ENCODE measurements at places on chromosomes 3 and 15.
A peak's percentile ranks its signal among the peaks of the same experiment; 100 is the strongest.

GRCh38 chr3:187281191-187281714, 10.3 kb downstream of the MASP1 start:
- DNase-seq, result no peak

- no peak for DNase-seq
These were observed 311.3 kb downstream of the PLCL2 start for GRCh38 chr3:17195856-17196604.

DNA sequence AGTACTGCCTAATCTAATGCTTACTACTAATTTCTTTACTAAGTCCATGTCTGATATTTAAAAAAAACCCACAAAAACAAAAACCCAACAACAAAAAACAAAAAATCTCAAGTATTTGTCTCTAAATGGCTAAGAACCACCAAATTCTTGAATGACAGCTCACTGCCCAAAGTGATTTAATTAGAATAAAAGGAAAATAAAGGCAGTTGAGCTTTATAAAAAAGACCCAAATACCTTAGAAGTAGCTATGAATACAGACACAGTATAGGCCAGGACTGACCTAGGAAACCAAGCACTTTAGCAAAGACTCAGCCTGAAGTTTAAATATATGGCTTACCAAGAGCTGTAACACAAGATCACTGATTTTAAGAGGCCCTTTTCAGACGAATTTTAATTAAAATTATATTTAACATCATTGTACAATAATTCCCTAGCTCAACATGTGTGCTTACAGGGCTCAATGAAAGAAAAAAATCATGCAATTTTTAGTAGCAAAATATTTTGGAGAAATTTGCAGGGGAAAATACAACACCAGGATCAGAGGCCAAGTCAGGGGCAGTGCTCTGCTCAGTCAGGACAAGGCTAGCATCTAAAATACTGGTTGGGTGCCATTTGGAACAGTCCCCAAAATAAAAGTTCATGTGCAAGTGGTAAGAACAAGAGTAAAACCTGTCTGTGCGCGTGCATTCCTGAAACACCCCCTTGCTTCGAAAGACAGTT, 24.8 kb downstream of the UQCC5 start:
- no peak for DNase-seq

- DNase-seq, result no peak
These were observed 124.2 kb downstream of the SHQ1 start for GRCh38 chr3:72724070-72724469.

- DNase-seq, result no peak
These were observed 193.1 kb downstream of the MEIS2 start for GRCh38 chr15:36907295-36907694.

DNA sequence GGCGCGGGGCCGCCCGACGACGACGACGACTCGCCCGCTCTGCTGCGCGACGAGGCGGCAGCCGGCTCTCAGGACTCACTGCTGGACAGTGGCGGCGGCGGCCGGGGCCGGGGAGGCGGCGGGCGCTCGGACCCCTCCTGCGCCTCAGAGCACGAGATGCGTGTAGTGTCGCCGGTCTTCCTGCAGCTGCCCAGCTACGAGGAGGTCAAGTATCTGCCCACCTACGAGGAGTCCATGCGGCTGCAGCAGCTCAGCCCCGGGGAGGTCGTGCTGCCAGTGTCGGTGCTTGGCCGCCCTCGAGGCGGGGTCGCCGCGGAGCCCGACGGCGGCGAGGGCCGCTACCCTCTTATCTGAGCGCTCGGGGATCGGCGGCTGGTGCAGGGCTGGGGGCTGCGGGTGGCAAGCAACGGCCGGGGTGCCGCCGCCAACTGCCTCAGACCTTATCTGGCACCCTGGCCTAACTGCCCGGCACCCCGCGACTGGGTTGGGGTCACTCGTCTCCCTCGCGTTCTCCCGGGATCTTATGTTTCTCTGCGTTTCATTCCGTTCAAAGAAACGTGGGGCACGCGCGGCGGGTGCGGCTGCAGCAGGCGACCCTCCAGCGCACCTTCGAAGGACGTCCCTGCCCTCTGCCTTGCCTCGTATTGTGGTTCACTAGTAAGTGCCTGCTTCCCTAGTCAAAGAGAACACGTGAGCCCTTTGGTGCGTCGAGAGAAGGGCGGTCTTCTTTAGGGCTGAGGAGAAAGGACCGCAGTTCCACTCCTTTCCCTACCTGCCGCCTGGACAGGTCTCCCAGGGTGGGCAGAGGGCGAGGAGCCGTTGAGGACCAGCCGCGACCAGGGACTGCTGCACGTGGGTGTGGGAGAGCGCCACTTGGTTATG, 1.0 kb downstream of the C3orf80 start:
- peak; percentile 12 for DNase-seq

All from CD4-positive, alpha-beta T cell treated with Interleukin-1 beta for 1 hour (primary cell).